ENCODE measurements at places on chromosomes 7 and 10.

DNA sequence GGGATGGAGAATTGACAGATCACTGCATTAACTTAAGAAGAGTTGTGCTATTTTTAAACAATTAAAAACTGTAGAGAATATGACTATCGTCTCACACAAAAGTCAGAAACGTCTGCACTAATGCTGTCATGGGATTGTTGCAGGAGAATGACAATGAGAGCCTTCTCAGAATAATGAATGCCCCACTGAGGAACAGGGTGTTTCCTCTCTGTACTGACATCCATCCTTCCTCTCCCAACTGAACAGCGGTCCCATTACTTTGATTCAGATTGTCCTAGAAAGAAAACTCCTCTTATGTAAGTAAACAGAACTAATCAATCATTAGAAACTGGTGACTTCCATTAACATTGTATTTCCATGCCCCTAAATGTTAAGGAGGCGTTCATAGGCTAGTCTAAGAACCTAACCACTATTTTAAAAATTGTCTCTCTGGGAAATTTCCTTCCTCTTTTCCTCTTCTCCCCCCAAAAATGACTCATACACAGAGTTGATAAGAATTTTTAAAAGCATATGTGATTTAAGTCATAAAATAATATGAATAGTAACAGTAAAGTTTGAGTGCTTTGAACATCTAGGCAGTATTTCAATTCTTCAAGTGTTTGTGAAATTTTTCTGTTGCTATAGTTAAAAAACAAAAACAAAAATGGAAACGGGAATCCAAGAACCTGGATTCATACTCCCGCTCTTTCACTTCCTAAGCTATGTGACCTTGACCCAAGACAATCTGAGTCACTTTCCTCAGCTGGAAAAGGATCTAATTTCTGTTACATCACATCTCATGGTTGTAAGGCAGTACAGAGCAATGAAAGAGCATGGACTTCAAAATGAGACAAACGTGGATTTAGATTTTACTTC is 12.7 kb upstream of the MACC1 start:
- no peak for DNase-seq

DNA sequence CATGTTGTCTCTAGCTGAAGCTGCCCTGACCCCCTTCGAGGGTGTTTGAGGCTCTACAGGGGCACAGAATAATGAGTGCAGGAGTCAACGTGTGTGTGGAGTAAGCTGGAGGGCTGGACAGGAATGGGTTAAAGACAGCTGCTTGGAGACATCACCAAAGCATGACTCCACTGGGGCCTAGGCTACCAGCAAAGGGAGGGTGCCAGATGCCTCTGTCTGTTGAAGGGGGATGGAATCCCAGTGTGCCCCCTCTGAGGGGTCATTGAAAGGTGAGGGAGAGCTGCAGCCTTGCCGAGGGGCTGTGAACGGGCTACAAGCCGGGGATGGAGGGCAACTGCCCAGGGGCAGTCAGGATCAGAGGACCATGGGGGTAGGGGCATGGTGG is 51.7 kb upstream of the PODXL start:
- DNase-seq: no peak

GRCh38 chr10:79491143-79491835 is 21.0 kb upstream of the EIF5AL1 start:
- DNase-seq: no peak

- peak; percentile 40 for DNase-seq
Observed at GRCh38 chr10:79025199-79025832, 43.5 kb upstream of the ZMIZ1 start.

DNA sequence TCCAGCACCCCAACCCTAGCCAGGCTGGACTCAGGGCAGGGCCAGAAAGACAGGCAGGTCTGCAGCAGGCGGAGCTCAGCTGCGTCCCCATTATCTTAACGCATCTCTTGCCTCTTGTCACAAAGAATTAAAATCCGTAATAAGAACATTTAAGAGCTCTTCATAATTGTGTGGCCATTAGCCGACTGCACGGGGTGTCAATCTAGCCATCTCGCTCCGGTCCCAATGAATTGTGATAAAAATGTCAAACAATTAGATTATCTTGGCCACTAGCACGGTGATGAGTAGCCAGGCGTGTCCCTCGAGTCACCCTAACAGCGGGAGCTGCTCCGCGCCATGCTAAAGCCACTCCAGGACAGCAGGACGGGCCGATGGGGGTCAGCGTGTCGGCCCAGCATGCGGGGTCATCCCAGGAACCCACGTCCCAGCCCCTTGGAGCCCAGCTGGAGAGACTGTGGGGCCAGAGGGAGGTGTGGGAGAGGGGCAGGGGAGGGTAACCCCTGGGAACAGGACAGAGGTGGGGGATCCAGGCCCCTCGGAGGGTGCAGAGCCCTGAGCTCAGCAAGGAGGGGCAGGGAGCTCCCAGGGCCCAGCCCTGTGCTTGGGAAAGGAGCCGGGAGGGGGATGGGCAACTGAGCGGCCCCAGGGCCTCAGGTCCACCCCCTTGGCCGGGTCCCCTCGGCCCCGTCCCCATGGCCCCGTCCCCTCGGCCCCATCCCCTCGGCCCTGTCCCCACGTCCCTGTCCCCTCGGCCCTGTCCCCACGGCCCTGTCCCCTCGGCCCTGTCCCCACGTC is 17.7 kb upstream of the NKX6-2 start:
- no peak for DNase-seq

DNA sequence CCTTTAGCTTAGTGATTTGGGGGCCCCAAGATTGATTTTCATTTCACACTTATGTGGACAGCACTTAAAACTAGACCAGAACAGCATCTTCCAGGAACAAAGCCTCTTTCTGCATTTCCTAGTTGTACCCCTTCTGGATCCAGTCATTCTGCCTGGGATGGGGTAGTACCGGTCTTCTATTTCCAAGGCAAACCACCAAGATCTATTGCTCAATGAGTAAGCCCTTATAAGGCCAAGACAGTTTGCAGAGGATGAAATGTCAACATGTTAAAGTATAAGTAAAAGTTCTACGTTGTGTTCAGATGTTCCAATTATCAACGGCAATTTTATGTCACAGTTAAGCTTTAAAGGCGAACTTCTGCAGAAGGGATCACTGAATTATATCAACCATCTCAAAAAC is 106.9 kb upstream of the ZNF746 start:
- no peak for DNase-seq

GRCh38 chr10:49651039-49651835 is 28.2 kb upstream of the C10orf53 start:
- no peak for DNase-seq

DNA sequence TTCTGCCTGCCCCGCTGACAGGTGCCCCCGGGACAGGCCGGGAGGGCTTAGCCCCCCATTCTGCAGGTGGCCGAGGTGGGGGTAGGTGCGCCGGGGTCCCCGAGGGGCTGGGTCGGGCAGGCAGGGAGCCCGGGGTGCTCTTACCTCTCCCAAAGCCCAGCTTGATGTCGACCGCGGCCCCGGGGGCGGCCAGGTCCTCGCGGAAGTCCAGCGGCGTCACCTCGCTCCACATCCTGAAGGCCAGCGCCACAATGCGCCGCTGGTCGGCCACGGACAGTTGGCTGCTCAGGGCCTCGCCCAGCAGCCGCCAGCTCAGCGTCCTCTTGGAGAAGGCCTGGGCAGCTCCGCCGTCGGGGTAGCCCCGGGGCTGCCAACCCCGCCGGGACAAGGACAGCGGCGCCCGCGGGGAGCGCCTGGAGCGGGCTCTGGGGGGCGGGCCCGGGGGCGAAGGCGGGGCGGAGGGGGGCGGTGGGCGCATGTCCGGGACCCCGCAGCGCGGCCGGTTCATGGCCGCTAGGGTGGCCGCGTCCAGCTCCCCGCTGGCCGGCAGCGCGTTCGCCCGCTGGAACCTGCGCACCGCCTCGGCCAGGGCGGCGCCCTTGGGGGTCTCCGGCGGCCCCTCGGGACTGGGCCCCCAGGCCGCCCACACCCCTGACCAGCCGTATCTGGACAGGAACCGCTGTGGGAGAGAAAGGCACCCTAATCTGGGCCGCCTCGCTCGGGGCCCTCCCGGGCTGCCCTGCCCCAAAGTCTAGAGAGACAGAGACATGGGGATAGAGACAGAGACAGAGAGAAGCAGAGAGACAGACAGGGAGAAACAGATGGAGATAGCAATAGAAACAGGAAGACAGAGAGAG is 1.7 kb downstream of the MMP21 start:
- DNase-seq: no peak

DNA sequence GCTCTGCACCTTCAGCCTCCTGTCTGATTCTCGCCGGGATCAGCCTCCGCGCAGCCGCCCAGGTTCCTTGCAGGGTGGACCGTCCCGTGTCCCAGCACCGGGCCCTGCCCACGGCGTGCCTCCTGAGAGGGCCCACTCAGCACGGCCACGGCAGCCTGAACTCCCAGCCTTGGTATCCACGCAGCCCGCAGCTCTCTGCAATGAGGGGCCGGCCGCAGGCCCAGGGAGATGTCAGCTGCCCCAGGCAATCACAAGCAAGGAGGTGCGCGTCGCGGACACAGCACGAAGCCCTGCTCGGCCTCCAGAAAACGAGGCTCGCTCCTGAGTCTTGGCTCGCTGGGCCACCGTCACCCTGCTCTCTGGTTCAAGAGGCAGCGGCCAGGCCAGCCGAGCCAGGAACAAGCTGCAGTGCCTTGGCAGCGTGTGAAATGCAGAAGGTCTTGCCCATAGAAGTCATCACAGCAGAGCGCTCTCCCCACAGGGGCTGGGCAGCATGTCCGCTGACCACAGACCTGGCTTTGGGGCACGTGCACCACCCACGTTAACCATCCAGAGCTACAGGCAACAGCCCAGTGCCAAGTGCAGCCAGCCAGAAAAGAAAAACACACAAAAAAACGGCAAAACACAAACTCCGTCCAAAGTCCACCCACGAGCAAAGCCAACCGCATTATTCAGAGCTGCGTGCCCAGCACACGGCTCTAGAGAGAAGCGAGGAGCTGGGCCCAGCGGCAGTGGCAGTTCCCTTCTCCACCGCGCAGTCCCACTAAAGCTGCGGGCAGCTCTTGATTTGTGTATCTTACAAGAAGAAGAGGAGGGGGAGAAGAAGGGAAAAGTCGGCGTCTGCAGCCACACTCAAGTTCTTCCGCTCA is 13.9 kb downstream of the GPER1 start:
- no peak for DNase-seq

GRCh38 chr10:118031351-118032075 is 15.2 kb downstream of the RAB11FIP2 start:
- DNase-seq: no peak

- DNase-seq: no peak
Observed at GRCh38 chr7:143393267-143394041, 12.3 kb downstream of the ZYX start.

GRCh38 chr7:152899548-152900109 is 140.1 kb downstream of the ACTR3B start:
- no peak for DNase-seq

GRCh38 chr10:31599626-31600504 is 280.8 kb downstream of the ZEB1 start:
- no peak for DNase-seq

DNA sequence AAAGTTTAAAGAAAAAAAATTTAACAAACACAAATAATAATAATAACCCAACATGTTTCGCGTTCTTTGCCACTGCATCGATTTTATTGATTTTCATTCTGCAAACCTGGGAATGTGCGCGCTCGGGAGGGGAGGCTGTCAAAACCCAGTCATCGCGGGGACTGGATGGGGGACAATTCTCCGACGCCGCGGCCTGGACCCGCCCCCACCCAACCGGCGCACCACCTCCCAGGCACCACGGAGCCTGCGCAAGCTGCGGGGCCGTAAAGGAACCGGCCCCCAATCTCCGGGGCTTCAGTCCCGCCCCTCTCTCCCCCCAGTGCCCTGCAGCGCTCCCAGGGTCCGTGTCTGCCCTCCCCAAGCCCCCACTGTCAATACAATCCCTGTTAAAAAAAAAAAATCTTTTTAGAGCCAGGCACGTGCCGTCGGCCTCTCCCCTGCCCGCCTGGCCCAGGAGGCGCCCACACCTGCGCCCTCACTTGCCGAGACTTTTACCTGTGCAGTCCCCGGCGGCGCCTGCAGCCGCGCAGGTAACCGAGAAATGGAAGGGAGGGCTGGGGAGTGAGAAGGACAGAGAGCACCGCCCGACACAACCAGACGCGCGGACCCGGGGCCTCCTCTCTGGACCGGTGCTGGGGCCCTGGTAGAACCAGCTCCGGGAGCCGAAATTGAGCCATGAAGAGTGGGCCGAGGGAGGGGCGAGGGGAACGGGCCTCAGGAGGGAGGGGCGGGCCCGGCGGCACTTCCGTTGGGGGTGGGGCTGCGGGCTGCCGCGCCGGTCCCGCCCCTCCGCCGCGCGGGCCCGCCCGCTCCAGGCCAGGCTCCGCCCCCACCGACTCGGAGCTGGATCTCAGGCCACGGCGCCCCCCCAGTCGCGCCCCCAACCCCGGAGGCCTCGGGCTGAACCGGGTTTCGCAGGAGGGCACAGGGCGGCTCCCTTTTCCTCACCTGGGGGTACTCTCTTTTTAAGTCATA is 7.6 kb upstream of the ZNF503 start:
- no peak for DNase-seq

DNA sequence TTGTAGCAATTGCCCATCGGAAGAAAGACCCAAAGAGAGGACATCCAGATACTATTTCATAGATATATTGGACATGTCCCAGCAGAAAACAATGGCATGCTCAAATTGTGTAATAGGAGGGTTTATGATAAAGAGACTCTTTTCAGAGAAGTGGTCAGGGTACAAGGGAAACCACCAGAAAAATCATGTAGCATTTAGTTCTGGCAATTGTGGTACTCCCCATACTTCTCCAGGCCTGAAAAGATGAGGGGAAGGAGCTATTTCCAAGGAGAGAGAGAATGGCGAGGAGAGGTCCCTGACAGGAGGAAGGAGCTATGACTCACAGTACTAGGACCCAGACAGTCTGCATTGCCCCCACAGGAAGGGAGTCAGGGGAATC is 68.4 kb upstream of the ADO start:
- no peak for DNase-seq

- DNase-seq: no peak
Observed at GRCh38 chr7:112404321-112404720, 45.9 kb upstream of the IFRD1 start.

DNA sequence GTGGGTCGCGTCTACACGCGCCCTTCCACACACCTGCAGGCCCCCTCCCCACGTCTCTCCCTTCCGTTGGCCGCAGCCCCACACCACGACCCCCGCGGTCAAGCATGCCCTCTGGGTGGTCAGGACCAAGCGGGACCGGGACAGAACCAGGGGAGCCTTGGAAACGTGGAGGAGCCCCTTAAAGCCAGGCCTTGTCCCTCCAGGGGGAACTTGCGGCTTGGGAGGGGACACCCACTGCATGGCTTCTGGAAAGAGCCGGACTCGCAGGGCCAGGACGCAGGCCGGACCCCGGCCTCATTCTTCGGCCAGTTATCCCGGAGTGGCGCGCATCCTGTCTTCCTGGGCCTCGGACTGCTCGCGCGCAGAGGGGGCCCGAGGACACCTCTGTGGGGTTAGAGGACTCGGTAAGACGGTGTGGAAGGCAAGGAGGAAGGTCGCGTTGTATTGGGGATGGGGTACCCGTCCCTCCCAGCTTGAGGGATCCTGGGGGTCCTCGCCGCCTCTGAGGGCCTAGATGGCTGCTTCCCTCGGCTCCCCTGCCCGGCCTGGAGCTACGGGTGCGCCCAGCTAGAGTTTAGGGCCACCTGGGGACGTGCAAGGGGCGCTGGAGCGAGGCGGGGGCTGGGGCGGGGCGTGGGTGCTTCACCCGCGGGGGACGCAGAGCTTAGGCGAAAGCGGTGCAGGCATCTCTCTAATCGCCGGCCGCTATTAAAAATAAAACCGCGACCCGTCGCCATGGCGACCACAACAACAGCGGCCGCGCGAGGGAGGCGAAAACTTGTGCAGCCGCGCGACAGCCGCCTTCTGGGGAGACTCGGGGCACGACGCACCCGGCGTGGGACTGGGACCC is 1.8 kb upstream of the PDGFA start:
- DNase-seq: peak; percentile 39

GRCh38 chr10:124717911-124718741 is 26.1 kb downstream of the FAM53B start:
- peak; percentile 85 for DNase-seq

GRCh38 chr10:43879162-43879561 is 230.5 kb upstream of the ZNF32 start:
- no peak for DNase-seq
